H9 (cell line): ENCODE measurements at places on chromosomes 5 and 9. TPM values are rescaled to one million over a fixed set of nuclear protein-coding genes. Genes with fewer than 3 reads are reported as not detected.
A peak's percentile ranks its signal among the peaks of the same experiment; 100 is the strongest.

Gene CATSPER3
- 0.31 and 0.50 TPM in 2 replicates for total RNA-seq

GRCh38 chr9:120938851-120939250 is 12.3 kb upstream of the TRAF1 start:
- DNase-seq, result no peak

DNA sequence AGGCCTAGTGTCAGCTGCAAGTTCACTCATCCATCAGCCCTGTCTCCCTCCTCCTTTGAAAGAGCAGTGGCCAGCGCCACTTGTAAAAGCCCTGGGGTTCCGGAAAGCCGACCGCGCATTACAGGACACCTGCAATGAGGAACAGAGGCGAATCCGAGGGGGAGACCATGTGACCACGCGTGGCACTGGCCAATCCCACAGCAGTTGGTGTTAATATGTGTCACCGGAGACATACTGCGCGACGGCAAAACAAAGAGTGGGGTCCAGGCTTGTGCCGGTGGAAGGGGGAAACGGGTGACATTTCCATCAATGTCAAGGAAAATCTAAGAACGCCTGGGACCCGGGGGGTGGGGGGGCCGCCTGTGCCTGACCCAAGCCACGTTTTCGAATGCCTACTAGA is 480.8 kb downstream of the SPATA31A7 start:
- peak; percentile 2 for DNase-seq

DNA sequence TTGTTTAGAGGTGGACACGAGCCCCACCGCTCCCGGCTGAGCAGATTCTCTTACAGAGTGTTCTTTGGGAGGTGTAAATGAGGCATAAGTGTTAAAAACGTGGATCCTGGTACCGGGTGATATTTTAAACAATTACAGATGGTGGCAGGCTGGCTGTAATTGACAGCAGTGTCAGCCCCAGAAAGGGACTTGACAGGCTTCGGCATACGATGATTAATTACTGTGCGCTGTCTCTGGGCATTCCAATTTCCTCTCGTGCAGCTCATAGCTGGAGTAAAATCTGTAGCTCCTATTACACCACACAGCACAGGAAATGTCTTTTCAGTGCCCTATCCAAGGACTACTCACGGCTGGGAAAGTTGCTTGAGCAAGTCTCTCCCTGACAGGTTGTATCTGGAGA is 305.4 kb upstream of the IRX2 start:
- DNase-seq, result no peak

DNA sequence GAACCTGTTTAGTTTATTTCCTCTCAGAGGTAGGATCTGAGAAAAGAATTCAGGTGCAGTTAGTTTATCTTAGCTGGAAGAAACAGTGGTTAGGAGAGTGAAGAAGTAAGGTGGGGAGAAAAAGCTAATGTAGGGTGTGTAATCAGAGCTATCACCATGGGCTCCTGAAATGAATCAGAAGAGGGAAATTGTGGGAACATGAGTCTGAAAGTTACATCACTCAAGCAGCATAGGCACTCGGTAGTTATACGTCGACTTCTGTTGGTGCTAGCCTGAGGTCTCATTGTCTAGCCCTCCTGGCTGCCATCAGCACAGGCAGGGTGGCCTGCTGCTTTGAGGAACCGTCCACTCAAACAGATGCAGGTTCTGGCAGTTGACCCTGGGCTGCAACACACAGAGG is 56.7 kb upstream of the NPR3 start:
- DNase-seq, result no peak

- DNase-seq, result no peak
Observed at GRCh38 chr5:71631070-71631469, 43.9 kb downstream of the MCCC2 start.

DNA sequence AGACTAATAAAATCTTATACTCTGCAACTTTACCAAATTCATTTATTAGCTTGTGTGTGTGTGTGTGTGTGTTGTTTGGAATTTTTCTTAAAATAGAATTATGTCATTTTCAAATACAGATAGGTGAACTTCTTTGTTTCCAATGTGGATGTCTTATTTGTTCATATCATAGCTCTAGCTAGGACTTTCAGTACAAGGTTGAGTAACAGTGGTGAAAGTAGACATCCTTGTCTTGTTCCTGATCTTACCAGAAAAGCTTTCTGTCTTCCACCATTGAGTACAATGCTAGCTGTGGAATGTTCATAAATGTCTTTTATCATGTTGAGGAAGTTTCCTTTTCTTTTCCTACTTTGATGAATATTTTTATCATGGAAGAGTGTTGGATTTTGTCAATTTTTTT is 74.8 kb downstream of the CCDC192 start:
- no peak for DNase-seq

DNA sequence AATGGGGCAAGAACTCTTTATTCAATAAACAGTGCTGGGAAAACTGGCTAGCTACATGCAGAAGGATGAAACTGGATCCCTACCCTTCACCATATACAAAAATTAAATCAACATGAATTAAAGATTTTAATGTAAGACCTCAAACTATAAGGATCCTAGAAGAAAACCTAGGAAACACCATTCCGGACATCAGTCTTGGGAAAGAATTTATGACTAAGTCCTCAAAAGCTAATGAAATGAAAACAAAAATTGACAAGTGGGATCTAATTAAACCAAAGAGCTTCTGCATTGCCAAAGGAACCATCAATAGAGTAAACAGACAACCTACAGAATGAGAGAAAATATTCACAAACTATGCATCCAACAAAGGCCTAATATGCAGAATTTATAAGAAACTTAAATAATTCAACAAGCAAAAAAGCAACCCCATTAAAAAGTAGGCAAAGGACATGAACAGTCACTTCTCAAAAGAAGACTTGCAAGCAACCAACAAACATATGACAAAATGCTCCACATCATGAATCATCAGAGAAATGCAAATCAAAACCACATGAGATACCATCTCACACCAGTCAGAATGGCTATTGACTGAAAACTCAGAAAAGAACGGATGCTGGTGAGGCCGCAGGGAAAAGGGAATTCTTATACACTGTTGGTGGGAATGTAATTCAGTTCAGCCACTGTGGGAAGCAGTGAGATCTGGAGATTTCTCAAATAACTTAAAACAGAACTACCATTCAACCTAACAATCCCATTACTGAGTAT is 104.3 kb upstream of the MAP3K1 start:
- no peak for DNase-seq

- peak; percentile 90 for DNase-seq
Observed at GRCh38 chr9:89592963-89593726, 11.7 kb upstream of the GADD45G start.

Gene CMYA5
- total RNA-seq, result 1.1 and 1.8 TPM in 2 replicates

- DNase-seq, result no peak
Observed at GRCh38 chr5:150172145-150172544, 5.6 kb downstream of the CDX1 start.

GRCh38 chr5:5826911-5827310 is 404.4 kb downstream of the ICE1 start:
- DNase-seq, result no peak

GRCh38 chr5:132746954-132747615 is at the start of gene CCNI2:
Gene CCNI2, plus strand, starts transcription at chr5:132747426. Its CDS starts 70 bp downstream, at chr5:132747496.
- DNase-seq, result peak; percentile 84

- DNase-seq, result no peak
Observed at GRCh38 chr5:150242251-150242894, 47.2 kb downstream of the CAMK2A start.

GRCh38 chr5:40879163-40879942 is 29.9 kb upstream of the C7 start:
- no peak for DNase-seq

GRCh38 chr5:154273028-154273617 is 82.6 kb downstream of the GALNT10 start:
- DNase-seq, result no peak

DNA sequence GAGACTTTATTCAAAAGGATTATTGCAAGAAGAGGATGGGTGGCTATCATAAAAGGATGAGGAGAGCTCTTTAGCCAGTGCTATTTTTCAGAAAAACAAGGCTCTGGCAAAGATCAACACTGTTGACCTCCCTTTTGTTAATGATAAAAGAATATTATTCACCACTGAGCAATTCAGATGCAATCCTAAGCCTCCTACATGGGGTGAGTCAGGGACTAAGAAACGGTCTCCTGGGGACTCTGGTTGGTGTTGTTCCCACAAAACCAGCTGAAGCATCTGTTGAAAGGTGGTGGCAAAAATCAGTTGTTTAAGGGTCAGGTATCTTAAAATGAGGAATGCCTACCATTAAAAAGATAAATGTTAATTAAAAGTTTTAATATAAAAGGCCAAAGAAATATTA is 7.7 kb upstream of the GCNT1 start:
- no peak for DNase-seq

DNA sequence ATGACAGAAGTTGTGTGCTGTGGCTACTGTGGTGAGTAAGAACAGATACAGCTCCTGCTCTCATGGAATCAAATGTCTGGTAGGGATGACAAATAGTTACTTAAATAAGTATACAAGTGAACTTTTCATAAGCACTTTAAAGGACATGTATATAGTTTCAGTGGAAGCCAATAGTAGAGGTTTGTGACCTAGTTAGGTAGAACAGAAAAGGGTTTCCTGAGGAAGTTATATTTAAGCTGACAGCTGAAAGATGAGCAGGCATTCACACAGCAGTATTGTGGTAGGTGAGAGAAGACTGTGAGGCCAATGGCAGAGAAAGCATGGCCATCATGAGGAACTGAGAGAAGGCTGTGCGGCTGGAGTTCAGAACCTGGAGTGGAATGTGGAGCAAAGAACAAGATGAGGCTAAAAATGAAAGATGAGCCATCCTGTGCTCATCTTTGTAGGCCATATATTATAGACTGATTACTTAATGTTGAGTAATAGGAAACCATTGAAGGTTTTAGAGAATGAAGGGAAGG is 15.4 kb downstream of the FAM174A start:
- DNase-seq, result no peak

GRCh38 chr5:122129306-122129705 is at the start of gene ZNF474:
Gene ZNF474, plus strand, starts transcription at chr5:122129546. Its CDS starts 22,445 bp downstream, at chr5:122151991.
- peak; percentile 89 for DNase-seq

Gene ORM2
- total RNA-seq, result 1.2 and 1.4 TPM in 2 replicates

Gene VAV2
- 58.7 and 58.9 TPM in 2 replicates for total RNA-seq

DNA sequence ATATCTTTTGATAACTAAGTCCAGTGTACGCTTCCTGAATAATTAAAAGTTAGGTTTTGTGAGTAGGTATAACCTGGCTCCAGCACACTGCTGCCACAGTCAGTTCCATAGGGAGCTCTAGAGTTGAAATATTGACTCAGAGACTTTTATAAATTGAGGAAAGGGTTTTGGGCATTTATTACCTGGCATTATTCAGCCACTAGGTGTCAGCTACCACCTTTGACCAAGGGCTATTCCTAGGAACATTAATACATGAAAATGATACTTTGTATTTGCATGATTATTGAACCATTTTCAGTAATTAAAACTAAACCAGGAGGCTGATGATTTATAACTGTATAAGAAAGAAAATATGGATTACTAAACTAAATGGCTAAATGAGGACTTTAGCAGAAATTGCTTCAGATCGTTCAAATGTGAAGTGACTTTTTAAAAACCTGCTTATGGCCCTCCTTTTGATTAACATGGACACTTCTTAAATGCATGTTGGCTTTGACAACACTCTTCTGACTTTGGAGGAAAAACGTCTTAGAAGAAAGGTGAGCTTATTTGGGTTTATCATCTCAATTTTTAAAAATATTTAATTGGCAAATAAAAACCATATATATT is 83.0 kb downstream of the SMC2 start:
- no peak for DNase-seq

Gene PCDHB13
- total RNA-seq, result 1.5 and 1.7 TPM in 2 replicates

DNA sequence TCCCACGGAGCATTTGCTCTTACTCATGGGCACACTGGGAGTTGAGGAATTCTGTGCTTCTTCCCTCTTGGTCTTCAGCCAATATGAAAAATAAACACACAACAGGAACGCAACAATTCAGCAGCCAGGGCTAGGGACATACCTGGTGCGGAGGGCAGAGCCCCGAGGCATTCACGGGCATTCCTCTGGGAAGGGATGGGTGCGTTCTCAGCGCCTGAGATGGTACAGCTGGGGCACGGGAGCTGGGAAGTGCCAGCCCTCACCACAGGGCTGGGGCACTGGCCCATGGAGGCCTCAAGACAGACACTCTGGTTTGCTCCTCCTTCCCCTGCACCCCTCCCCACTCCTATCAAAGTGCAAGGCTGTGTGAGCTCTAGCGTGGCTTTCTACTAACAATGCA is 2.1 kb downstream of the SLC6A3 start:
- no peak for DNase-seq

Gene SLC35A4
- total RNA-seq, result 92.0 and 92.3 TPM in 2 replicates

Gene TMEM232
- total RNA-seq, result 1.6 and 1.8 TPM in 2 replicates

DNA sequence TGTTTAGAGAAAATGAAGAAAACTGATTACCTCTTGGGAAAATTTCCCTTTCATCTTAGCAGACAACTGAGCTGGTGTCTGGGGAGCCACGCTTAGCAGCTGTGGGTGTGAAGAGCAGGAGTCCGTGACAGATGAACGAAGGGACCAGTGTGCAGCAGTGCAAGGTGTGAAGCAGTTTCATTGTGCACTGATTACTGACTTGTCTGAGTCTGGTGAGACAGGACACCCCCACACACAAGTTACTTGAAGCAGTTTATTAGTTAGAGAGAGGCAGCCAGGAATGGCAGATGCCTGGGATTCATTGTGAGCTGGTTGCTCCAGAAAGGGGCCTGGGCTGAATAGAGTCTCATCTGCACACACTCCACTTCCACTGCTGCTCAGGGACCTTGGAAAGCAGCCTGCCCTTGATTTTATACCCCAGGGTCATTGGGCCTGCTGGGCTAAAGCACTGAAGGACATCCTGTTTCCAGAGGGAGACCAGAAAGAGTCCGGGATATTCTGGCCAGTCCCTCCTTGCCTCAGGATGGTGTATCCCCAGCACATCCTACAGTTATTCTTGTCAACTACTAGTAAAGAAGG is 47.4 kb downstream of the FBXL7 start:
- no peak for DNase-seq

Gene KCNT1
- 0.64 and 0.68 TPM in 2 replicates for total RNA-seq

DNA sequence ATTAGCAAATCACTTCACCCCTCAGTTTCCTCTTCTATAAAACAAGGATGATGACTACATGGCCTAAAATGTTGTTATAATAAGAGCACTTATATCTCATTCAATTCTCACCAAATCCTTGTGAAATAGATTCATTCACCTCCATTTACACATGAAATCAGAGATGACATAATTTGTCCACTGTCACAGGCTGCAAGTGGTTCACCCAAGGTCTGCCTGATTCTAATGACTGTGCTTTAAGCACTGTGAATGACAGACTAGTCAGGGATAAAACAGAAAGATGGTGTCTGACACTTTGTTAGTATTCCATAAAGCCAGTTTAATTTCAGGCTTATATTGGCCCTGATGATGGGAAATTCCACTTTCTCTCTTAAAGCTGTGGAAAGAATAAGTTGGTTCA is 209.5 kb downstream of the MAPKAP1 start:
- DNase-seq, result no peak

GRCh38 chr5:123359454-123360200 is 63.6 kb downstream of the CEP120 start:
- DNase-seq, result no peak
